ENCODE measurements at places on chromosomes 1 and 21.

DNA sequence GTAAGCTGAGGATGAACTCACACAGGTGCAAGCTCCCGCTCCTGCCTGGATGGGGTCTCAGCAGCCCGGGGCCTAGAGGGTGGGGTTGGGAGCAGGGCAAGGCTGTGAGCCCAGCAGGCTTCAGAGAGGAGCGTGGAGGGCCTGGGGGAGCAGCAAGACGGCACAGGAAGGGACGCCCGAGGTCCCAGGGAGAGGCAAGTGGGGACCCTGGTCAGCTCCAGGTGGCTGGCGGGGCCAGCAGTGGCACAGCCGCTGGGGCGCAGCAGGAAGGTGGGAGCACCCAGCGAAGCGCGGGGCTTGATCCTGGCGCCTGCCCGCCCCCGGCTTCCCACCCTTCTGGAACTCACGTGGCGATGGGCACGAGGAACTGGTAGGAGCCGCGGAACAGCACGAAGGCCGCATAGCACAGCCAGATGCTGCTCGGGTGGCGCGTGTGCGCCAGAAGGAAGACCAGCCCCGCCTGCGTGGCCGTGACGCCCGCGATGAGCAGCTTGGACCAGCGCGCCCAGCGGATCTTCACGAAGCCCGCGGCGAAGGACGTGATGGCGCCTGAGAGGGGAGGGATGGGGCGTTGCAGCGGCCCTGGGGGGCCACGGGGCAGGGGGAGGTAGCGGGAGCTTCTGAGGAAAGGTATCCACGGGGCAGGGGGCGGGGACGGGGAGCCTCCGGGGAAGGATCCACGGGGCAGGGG, 11.7 kb downstream of the SLC19A1 start:
- DNase-seq: no peak

- DNase-seq: no peak
Measured at GRCh38 chr1:169868978-169869377, 24.7 kb downstream of the SCYL3 start.

GRCh38 chr1:156276532-156276931, 6.1 kb downstream of the SMG5 start:
- no peak for DNase-seq

DNA sequence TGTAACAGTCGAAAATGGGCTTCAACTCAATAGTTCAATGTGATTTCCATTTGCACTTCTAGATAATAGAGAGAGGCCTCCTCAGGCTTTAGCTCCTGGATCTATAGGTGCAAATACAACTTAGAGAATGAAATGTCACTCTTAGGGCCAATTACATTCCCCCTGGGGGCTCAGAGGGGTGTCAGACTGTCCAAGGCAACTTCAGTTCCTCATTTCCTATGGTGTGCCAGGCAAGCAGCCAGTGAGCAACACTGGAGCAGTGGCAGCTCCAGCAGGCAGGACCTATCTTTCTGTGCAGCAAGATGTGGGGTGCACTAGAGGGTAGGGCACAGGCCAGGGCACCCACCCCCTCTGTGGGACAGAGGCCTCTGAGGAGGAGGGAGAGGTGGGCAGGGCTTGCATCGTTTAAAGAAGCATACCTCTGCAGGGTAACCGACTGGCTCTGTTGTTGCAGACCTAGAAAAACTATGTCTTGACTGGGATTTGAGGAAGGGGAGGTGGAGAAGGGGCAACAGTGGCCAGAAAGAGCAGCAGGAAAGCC, 97.3 kb downstream of the SUSD4 start:
- DNase-seq: no peak

GRCh38 chr21:44999428-44999971, 59.7 kb downstream of the SLX9 start:
- no peak for DNase-seq
